ENCODE measurements at places on chromosomes 13 and 19.

- DNase-seq, result no peak
These were observed 172.2 kb downstream of the OLFM4 start for GRCh38 chr13:53200498-53201453.

- no peak for DNase-seq
These were observed 42.2 kb upstream of the HNRNPA1L2 start for GRCh38 chr13:52599848-52600603.

GRCh38 chr19:14562660-14563589 lies 8.9 kb downstream of the NDUFB7 start:
- no peak for DNase-seq

- DNase-seq, result no peak
These were observed 38.4 kb upstream of the RNF113B start for GRCh38 chr13:98215508-98215907.

GRCh38 chr13:26949701-26950502 lies 189.3 kb upstream of the GPR12 start:
- DNase-seq, result no peak

DNA sequence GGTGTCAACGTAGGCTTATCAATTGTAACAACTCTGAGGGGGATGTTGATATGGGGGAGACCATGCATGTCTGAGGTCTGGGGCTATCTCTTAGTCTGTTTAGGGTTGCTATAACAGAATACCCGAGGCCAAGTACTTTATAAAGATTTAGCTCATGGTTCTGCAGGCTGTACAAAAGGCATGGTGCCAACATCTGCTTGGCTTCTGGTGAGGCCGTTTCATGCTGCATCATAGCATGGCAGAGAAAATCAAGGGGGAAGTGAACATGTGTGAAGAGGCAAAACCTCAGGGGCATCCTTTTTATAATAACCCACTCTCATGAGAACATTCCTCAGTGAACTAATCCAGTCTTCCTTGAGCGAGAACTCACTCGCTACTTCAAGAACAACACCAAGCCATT lies 353.8 kb downstream of the ENOX1 start:
- DNase-seq, result no peak

DNA sequence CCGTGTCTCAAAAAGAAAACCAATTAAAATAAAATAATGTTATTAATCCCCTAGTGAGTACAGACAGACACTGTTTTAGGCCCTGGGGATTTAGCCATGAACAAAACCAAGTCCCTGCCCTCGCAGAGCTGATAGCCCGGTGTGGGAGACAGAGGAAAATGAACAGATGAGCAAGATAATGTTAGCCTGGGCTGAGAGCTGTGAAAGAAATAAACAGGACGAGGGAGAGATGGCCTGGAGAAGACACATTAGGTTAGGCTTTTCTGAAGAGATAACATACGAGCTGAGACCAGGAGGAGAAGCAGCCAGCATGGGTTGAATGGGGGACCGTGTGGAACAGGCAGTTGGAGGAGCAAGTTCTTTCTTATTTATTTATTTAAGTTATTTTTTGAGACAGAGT lies 9.0 kb downstream of the RELB start:
- no peak for DNase-seq

DNA sequence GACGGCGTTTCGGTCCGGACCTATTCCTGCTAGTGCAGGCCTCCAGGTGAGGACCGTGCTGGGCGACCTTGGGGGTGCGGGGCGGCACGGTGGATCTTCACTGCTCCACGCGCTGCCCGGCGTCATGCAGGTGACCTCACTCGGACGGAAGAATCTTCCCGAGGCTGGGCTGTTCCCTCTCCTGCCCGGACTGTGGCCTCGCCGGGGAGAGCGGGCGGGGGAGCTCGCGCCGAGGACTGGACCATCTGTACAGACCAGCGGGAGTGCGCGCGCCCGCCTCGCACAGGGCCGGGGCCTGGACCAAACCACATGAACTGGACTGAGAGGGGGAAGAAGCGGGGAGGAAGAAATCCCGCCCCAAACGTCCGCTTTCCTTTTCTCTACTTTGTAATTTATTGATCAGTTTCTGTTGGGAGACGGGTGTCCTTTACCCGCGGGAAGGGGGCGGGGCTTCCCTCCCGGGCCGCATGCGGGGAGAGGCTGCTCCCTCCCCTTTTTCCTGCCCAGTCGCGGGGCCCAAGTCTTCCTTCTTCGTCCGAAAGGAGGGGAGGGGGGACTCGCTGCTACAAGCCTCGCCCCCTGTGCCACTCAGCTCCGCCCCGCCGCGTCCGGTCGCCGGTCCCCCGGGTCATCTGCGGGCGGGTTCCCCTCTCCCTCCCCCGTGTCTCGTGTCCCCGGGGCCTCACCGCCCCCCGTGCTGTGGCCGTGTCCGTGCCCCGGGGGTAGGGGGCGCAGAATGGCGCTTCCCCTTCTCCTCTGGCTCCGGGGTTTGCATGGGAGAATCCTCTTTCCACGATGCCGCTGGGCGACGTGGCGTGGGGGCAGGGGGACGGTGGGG lies 4.9 kb downstream of the HRC start:
- no peak for DNase-seq

DNA sequence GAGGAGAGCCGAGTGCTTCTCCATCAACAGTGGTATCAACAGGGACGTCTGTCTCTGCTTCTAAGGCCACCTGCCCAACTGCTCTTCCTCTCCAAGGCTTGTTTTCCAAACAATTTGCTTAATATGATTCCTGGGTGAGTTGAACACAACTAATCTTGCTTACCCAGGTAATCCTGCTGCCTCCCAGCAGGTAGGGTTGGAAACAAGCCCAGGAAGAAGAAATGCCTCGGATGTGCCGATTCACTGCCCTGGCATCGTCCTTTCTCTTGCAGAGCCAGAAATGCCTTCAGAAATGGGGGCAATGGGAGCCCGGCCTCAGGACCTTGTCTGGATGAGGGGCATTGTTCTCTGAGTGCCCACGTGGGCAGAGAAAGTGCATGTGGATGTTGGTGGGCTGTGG lies 51.9 kb upstream of the C1QTNF9B start:
- DNase-seq, result no peak

DNA sequence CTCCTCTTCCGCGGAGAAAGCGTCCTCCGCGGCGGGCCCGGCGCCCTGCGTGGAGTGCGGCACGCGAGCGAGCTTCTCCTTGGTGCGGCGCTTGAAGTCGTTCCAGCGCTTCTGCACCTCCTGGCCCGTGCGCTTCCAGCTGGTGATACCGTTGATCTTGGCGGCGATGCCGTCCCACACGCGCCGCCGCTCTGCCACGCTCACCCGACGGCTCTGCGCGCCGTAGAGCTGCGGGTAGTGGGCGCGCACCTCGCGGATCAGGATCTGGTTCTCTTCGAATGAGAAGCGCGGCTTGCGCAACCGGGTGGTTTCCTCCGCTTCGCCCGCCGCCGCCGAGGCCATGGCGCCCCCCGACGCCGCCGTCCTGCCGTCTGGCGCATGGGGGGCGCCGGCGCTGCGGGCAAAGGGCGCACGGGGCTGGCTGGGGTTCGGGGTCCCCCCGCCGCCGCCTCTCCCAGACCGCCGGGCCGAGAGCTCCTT lies 941 bp downstream of the MYPOP start:
- peak; percentile 33 for DNase-seq

DNA sequence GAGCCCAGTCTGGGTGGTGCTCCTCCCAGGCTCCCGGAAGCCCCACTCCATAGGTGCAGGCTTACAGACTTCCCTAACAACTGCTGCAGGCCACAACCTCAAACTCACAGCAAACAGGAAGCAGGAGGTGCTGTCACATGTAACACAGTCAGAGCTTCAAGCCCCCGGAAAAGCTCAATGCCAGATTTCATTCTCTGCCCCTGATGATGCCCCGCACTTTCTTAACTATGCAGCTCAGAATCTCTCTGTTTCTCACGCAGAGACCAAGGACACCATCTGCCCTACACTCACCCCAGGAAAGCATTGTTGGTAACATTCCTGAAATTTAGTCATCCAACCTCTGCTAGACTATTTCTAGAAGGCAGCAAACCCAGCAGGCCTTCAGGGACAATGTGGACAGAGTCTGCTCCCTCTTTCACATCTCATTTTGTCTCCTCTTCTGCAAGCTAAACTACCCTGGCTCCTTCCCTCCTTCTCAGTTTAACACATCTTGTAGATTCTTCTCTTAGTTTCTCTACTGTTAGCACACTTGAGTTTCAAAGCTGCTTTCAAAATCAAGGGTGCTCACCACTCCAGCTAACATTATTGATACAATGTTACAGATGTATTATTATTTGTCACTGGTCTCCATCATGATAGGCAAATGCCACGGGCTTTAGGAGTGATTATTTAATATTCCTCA lies 162.5 kb downstream of the KCTD12 start:
- no peak for DNase-seq

DNA sequence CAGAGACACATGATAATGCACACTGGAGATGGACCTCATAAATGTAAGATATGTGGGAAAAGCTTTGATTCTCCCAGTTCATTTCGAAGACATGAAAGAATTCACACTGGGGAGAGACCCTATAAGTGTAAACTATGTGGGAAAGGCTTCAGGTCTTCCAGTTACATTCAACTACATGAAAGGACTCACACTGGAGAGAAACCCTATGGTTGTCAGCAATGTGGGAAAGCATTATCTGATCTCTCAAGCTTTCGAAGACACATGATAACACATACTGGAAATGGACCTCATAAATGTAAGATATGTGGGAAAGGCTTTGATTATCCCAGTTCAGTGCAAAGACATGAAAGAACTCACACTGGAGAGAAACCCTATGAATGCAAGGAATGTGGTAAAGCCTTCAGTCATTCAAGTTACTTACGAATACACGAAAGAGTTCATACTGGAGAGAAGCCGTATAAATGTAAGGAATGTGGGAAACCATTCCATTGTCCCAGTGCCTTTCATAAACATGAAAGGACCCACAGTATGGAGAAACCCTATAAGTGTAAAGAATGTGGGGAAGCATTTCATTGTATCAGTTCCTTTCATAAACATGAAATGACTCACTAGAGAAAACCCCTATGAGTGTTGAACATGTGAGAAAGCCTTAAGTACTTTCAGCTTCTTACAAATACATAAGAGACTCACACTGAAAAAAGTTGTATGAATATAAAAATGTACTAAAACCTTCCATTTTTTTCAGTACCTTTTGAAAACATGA lies 14.7 kb downstream of the ZNF441 start:
- DNase-seq, result no peak

DNA sequence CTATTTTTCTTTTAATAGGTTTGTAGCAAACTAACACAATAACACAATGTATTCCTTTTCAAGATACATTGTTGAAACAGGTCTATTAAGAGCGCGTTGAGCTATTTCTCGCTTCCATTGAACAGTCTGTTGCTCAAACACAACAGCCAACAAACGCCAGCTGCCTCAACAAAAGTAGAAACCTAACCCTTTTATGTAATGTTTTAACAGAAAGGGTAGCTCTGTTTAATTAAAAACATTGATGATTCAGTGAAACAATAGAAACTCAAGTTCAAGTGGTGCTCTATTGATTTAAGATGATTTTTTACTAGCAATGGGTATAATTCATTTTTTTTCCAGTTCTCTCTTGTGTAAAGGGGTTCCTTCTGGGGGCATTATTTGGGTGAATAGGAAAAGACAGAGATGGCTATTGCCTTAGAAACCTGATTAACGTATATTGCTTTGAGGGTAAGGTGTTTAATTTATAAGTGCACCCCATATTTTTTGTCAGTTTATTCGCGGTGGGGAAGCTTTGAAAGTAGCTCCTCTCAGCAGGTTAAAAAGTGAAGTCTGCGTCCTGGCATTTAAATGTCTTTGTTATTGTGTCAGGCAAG lies 14.9 kb downstream of the ZIC2 start:
- no peak for DNase-seq

GRCh38 chr13:112768795-112769481 lies 79.1 kb downstream of the ATP11A start:
- DNase-seq, result peak; percentile 31

- no peak for DNase-seq
These were observed 453.6 kb upstream of the PRR20A start for GRCh38 chr13:56687131-56687530.

DNA sequence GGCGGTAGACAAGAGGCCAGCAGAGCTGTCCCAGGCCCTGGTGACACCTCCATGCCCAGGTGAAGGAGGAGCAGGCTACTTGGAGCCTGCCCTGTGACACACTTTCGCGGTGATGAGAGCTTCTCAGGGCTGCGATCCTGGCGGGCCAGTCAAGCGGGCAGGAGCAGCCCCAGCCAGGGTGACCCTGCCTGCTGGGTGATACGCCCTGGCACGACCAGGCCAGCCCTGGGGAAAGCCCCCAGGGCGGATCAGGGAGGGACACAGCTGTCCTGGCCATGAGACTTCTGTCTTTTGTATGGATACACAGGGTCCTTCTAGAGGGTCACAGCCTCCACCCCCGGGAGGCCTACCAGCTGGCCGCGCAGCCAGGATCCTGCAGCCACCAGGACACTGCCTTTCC lies 13.1 kb downstream of the DNM2 start:
- DNase-seq, result no peak

DNA sequence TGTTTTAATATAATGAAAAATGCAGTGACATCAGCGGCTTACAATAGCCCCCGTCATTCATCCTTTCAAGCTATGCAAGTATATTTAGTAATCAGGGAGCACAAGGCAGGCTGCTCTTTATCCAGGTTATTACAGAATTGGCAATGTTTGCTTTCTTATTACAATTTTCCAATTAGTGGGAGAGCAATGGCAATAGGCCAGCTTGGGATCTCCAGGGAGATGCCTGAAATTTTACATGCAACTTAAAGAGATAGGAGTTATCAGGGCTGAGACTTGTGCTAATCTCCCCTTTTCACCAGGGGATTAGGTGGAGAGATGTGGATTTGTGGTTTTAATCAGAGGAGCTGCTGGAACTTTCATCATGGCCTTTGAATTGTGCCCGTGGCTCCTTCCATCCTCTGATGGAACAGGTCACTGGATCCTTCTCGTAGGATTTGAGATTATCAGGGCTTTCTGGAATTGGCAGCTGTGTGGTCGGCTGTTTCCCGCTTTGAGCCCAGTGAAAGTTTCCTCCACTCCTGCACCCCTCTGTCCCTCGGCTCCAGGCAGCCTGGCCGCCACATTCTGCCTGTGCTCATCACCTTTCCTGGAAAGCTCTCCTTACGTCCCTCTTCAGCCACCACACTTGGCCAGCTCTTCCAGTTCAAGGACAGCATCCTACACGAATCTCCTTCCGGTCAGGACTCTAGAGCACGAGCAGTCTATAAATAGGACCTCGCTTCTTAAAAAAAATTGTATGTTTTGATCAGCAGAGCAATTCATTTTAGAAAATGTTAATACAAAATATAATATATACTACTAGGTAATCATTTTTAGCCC lies 47.0 kb downstream of the CBY2 start:
- DNase-seq, result no peak

DNA sequence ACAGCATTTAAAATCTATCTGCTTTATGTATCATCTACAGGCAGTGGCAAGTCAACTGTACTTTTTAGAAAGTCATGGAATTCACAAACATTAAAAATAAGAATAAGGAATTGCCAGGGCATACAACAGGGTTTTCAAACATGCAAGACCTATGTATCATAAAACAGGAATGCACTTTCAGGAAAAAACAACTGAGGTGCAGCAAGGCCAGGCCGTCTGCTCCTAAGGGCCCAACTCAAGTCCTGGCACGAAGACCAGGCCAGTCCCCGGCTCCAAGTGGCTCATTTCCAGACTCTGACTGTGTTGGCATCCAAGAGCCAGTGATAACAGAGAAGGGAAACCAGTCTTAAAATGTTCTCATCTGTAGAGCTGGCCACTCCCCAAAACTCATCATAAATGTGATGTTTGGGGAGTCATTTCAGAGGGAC lies 7.1 kb downstream of the RFX2 start:
- DNase-seq, result no peak
